Stomach (tissue), 19 donors: ENCODE measurements at places on chromosomes 13 and 19.

DNA sequence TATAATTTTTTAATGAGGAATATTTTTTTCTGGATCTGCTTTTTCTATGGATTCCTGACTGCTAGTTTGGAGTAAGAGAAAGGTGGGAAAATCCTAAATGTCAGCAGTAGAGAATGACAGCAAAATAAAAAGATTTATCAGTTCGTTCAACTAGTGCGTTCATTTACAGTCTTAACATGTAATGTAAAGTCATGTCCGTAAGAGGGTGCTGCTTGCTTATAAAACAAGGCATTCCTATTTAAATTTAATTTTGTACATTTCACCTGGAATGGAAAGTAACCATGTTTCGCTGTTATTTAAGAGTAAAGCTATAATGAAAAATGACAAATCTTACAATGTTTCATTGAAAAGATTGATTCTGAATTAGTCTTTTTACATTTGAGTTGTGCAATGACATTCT, 76.6 kb downstream of the ZMYM2 start:
- no peak overlapping the region for H3K4me3 ChIP-seq
- H3K36me3 ChIP-seq: peaks cover 87% of the 10 kb centered on the region

DNA sequence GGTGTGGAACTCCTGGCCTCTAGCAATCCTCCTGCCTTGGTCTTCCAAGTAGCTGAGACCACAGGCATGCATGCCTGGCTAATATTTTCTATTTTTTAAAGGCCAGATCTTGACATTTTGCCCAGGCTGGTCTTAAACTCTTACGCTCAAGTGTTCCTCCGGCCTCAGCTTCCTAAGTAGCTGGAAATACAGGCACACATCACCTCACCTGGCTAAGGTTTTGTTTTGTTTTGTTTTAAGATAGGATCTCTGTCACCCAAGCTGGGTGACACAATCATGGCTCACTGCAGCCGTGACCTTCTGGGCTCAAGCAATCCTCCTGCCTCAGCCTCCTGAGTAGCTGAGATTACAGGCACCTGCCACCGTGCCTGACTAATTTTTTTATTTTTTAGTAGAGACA, 5.5 kb upstream of the RLN3 start:
- no peak overlapping the region for H3K4me3 ChIP-seq
- no peak for DNase-seq
- H3K27me3 ChIP-seq: no peaks in the 10 kb centered on the region
- no peaks in the 10 kb centered on the region for H3K36me3 ChIP-seq

DNA sequence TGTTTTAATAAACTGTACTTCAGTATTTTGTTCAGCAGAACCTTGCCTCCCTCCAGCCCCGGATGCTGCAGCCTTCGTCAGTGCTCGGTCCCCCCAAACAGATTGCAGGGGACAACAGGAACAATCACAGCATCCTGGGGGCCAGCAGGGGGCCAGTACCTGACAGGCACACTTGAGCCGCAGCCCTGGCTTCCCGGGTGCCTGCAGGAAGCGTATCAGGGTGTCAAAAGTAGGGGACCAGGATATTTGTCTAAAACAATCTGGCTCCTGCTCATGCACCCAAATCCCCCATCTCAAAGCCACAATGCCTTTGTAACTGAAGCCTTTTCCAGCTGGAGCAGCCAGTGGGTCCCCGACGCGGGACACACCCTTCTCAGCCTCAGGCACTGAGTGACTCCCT, 167.5 kb upstream of the TSHZ3 start:
- H3K27me3 ChIP-seq: no peaks in the 10 kb centered on the region
- DNase-seq: no peak
- no peak overlapping the region for H3K27ac ChIP-seq

DNA sequence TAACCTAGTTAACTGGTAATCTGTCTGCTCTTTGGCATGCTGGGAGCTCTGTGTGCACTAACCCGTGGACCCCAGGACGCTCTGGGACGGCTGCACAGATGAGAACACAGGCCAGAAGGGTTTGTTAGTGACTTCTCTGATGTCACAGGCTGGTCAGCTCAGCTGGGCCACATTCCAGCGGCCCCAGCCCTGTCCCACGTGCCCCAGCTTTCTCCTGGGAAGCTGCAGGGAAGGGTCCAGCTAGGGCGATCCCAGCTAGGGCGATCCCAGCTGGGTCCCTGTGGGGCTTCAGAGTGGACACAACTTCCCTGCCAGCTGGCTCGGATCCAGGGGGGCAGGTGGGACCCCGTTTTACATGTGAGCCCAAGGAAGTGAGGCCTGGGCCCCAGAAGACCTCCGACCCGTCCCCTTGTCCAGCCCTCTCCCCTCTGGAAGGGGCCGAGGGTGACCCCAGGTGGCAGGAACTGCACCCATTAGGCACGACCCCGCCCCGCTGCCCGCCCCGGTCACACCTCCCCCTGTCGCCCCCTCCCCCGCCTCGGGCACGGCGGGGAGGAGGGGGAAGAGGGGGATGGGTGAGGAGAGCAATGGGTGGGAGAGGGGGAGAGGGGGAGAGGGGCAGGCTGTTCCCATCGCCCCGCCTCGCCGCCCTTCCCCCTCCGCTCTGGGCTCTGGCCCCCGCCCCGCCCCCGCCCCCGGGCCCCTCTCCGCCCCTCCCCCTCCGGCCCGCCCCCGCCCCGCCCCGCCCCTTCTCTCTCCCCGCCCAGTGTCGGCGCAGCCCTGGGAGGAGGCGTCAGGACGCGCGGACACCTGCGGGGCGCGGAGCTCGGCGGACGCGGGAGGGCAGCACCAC, 75.2 kb upstream of the MCF2L start:
- H3K4me3 ChIP-seq: peak overlapping the region; percentile 59
- H3K4me1 ChIP-seq: peaks cover 34% of the 10 kb centered on the region
- H3K27ac ChIP-seq: peak overlapping the region; percentile 71

- DNase-seq: no peak
- H3K27me3 ChIP-seq: no peaks in the 10 kb centered on the region
- no peaks in the 10 kb centered on the region for H3K36me3 ChIP-seq
- no peak overlapping the region for H3K4me3 ChIP-seq
- no peaks in the 10 kb centered on the region for H3K4me1 ChIP-seq
Measured at GRCh38 chr13:42388326-42388725, 116.4 kb downstream of the AKAP11 start.
